Activated naive CD8-positive, alpha-beta T cell treated with anti-CD3 and anti-CD28 coated beads, Interleukin-2, amount 10 ng/mL, durations not matched to agents 7 days and 5 days (primary cell): ENCODE measurements at places on chromosomes 7 and 10. TPM values are rescaled to one million over a fixed set of nuclear protein-coding genes. Genes with fewer than 3 reads are reported as not detected.

The HOXA9 gene
- total RNA-seq: not detected

- H3K4me1 ChIP-seq: peaks cover 65% of the 10 kb centered on the region
- peaks cover 35% of the 10 kb centered on the region for H3K36me3 ChIP-seq
- H3K27me3 ChIP-seq: no peaks in the 10 kb centered on the region
- H3K4me3 ChIP-seq: no peak overlapping the region
- no peak for DNase-seq
- no peak overlapping the region for H3K27ac ChIP-seq
Measured at GRCh38 chr10:80200259-80200658, 5.1 kb downstream of the ANXA11 start.

The GJC3 gene
- not detected for total RNA-seq

- H3K27me3 ChIP-seq: no peaks in the 10 kb centered on the region
- H3K36me3 ChIP-seq: no peaks in the 10 kb centered on the region
- no peaks in the 10 kb centered on the region for H3K4me1 ChIP-seq
- H3K4me3 ChIP-seq: no peak overlapping the region
- H3K27ac ChIP-seq: no peak overlapping the region
- DNase-seq: no peak
Measured at GRCh38 chr10:51251110-51251509, 176.8 kb downstream of the PRKG1 start.

The PURB gene
- total RNA-seq: 35.6 TPM

- no peaks in the 10 kb centered on the region for H3K27me3 ChIP-seq
- no peak for DNase-seq
- H3K36me3 ChIP-seq: no peaks in the 10 kb centered on the region
- H3K4me3 ChIP-seq: no peak overlapping the region
- H3K27ac ChIP-seq: no peak overlapping the region
Measured at GRCh38 chr10:35843524-35844181, 201.6 kb upstream of the FZD8 start.

DNA sequence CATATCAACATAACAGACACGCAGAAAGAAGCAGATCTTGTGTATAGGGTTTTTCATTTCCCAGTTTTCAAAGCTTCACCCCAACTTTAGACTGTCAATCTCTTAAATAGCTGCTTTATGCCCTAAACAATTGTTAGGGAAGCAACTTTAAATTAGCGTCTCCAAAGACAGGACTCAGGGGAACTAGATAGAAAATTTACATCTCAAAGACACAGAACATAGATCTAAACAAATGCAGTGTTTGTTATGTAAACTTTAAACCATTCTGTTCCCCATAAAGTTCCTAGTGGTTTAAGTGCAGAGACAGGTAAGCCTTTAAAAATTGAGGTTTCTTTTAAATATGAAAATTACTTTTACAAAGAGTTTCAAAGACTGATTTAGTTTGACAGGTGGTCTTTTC, 379.2 kb upstream of the GHITM start:
- H3K4me3 ChIP-seq: no peak overlapping the region
- no peaks in the 10 kb centered on the region for H3K27me3 ChIP-seq
- H3K27ac ChIP-seq: no peak overlapping the region
- DNase-seq: no peak
- no peaks in the 10 kb centered on the region for H3K36me3 ChIP-seq
- H3K4me1 ChIP-seq: no peaks in the 10 kb centered on the region

GRCh38 chr10:132104471-132105301, 38.9 kb downstream of the JAKMIP3 start:
- H3K27me3 ChIP-seq: no peaks in the 10 kb centered on the region
- H3K36me3 ChIP-seq: no peaks in the 10 kb centered on the region
- DNase-seq: no peak
- no peak overlapping the region for H3K27ac ChIP-seq

The H2BK1 gene
- 1.6 TPM for total RNA-seq

DNA sequence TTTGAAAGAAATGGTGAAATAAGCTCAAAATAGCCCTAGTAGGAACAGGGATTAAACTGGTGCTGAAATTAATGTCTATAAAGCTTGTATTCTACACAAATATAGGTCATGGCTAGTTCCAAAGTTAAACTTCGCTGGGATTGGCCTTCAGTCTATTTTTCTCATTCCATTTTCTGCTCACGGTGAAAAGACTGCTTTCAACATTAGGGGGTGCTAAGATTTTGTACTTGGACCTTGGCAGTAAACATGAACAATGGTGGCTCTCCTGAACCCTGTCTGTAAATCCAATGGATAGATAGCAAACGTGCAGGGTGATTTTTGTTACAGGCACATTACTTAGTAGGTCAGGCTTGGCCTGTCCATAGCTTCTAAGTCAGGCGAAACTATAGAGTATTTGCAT, 36.0 kb upstream of the RSU1 start:
- H3K27ac ChIP-seq: no peak overlapping the region
- no peak overlapping the region for H3K4me3 ChIP-seq
- H3K36me3 ChIP-seq: no peaks in the 10 kb centered on the region
- H3K27me3 ChIP-seq: peaks cover 2% of the 10 kb centered on the region

DNA sequence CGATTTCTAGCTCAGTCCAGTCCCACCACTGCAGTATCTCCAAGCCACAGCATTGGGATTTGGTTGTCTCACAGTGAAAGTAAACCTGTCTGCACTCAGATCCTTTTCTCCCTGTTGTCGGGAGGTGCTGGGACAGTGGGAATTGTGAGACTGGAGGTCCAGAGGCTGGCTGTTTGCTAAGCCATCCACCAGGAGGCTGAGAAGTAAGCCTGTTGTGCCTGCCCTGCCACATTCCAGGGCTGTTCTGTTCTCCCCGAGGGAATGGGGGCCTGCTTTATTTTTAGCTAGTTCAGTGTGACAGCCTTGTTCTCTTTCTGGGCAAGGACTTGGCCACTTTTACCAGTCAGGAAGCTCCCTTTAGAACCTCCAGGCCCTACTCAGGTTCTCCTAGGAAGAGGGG, 54.9 kb downstream of the HK1 start:
- H3K27ac ChIP-seq: no peak overlapping the region
- H3K27me3 ChIP-seq: no peaks in the 10 kb centered on the region
- H3K4me3 ChIP-seq: no peak overlapping the region
- peaks cover 18% of the 10 kb centered on the region for H3K36me3 ChIP-seq
- peaks cover 46% of the 10 kb centered on the region for H3K4me1 ChIP-seq

DNA sequence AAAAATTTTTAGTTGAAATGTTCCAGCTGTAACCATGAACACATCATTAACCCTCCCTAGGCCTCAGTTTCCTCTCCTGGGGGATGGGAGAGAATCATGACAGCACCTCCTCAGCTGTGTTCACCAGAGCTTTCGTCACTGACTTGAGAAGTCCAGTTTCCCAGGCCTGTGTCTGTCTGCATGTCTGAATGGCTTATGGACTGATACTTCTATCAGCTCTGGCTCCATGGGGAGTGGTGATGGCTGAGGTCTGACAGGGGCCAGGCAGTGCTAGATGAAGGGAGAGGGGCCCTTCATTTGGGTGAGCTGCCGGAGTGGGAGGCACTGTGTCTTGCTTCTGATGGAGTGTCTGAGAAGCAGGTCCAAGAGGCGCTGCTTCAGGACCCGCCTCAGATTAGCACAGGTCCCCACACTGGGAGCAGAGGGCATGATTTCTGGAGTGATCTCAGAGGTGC, 192.9 kb downstream of the PTPN20 start:
- peaks cover 6% of the 10 kb centered on the region for H3K4me1 ChIP-seq
- no peaks in the 10 kb centered on the region for H3K27me3 ChIP-seq
- no peaks in the 10 kb centered on the region for H3K36me3 ChIP-seq
- H3K4me3 ChIP-seq: no peak overlapping the region

The ZNF239 gene
- 1.8 TPM for total RNA-seq

The ZCCHC24 gene
- 2.4 TPM for total RNA-seq

DNA sequence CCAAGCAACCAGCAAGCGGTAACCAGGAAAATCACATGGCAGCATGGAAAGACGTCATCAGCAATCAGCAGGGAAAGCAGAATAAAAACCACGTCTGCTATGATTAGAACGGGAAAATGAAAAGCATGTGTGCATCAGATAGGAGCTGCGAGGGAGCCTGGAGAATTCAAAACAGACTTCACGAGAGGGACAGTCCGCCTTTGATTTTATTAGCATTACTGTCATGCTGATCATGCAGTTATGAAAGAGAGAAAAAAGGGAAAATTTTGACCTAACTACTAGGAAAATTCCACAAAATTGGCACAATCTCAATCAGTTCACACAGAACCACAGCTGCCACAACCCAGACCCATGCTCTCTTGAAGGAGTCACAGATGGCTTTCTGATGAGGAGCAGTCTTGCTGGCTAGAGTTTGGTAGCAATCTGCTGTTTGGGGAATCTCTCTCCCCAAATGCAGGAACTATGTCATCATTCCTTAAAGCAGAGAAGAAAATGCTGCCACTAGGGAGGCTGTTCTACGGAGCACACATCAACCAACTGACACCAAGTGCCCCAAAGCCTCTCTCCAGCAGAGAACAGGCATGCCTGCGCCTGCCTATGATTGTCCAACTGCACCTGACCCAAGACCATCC, 295.9 kb downstream of the TNS3 start:
- no peak for DNase-seq
- H3K27ac ChIP-seq: no peak overlapping the region
- no peak overlapping the region for H3K4me3 ChIP-seq
- H3K27me3 ChIP-seq: peaks cover 4% of the 10 kb centered on the region

GRCh38 chr10:132536241-132536876, 1.2 kb upstream of the INPP5A start:
- no peak for DNase-seq
- H3K4me3 ChIP-seq: peak overlapping the region; percentile 70
- H3K36me3 ChIP-seq: peaks cover 4% of the 10 kb centered on the region
- peaks cover 10% of the 10 kb centered on the region for H3K27me3 ChIP-seq
- H3K4me1 ChIP-seq: peaks cover 35% of the 10 kb centered on the region

The ASB13 gene
- 10.8 TPM for total RNA-seq
